ENCODE measurements at places on chromosomes 4 and X.
A peak's percentile ranks its signal among the peaks of the same experiment; 100 is the strongest.

DNA sequence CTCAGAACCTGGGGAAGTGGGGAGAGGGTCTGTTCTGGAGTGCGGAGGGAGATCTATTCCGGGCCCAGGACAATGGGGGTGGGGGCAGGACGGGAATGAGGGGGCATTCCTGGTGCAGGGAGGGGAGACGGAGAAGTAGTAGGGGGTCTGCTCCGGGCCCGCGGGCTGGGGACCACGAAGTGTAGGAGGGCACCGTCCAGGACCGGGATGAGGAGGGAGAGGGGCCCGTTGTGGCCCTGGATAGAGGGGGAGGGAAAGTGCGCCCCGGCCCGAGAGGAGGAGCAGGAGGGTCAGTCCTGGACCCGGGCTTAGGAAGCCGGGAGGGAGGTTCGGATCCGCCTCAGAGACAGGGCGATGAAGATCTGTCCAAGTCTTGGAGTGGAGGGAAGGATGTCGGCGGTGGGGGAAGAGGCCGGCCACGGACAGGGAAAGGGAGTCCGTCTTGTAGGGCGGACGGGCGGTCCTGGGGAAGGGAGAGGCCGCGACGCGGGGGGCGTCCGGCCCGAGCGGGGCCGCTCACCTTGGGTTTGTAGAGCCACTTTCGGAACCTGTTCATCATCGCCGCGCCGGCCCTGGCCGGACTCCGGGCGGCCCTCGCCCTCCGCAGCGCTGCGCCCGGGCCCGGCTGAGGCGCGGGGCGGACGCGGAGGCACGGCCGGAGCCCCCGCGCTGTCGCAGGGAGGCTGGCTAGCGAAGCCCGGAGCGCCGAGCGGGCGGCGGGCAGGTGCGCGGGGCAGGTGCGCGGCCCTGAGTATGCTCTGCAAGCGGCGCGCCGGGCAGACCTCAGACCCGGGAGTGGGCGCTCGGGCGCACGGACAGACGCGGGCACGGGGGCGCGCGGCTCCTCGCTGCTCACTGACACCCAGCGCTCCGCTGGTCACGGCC is at the start of gene ZFYVE28:
Gene ZFYVE28, minus strand, starts transcription at position 881 of the 885 bp plus-strand sequence. Its CDS starts 322 bp downstream, at position 559.
- H3K4me1 ChIP-seq: peaks cover 38% of the 10 kb centered on the region
- DNase-seq: peak; percentile 47
- H3K27me3 ChIP-seq: peaks cover 19% of the 10 kb centered on the region
- H3K4me3 ChIP-seq: peak within 1 kb of the TSS; percentile 66
- peak within 1 kb of the TSS; percentile 13 for H3K27ac ChIP-seq

DNA sequence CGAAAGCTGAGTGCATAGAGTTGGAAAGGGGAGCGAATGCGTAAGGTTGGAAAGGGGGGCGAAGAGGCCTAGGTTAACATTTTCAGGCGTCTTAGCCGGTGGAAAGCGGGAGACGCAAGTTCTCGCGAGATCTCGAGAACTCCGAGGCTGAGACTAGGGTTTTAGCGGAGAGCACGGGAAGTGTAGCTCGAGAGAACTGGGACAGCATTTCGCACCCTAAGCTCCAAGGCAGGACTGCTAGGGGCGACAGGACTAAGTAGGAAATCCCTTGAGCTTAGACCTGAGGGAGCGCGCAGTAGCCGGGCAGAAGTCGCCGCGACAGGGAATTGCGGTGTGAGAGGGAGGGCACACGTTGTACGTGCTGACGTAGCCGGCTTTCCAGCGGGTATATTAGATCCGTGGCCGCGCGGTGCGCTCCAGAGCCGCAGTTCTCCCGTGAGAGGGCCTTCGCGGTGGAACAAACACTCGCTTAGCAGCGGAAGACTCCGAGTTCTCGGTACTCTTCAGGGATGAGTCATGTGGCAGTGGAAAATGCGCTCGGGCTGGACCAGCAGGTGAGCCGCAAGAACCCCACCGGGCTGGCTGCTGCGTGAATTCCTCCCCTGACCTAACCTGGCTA is at the start of gene DDX3X:
Gene DDX3X, plus strand, starts transcription at position 419 of the 619 bp plus-strand sequence. Its CDS starts 91 bp downstream, at position 510.
- H3K36me3 ChIP-seq: no peaks in the 10 kb centered on the region
- DNase-seq: peak; percentile 87
- no peaks in the 10 kb centered on the region for H3K27me3 ChIP-seq
- peaks cover 13% of the 10 kb centered on the region for H3K4me1 ChIP-seq
- peak within 1 kb of the TSS; percentile 69 for H3K4me3 ChIP-seq
- H3K27ac ChIP-seq: peak within 1 kb of the TSS; percentile 96

DNA sequence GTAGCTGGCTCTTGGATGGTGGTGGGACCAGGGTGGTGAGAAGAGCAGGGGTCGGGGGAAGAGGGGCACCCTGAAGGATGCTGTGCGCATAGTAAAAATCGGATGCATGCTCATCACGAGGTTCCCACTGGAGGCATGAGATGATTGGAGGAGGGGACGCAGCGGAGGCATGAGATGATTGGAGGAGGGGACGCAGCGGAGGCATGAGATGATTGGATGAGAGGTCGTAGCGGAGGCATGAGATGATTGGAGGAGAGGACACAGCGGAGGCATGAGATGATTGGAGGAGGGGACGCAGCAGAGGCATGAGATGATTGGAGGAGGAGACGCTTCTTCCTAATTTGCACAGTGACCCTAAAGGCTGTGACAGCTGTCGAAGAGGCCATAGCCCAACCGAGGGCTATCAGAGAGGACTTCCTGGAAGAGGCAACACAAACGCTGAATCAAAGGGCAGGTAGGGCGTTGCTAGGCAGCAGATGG is 106.7 kb downstream of the ADRA2C start:
- no peaks in the 10 kb centered on the region for H3K36me3 ChIP-seq
- peaks cover 10% of the 10 kb centered on the region for H3K27me3 ChIP-seq

DNA sequence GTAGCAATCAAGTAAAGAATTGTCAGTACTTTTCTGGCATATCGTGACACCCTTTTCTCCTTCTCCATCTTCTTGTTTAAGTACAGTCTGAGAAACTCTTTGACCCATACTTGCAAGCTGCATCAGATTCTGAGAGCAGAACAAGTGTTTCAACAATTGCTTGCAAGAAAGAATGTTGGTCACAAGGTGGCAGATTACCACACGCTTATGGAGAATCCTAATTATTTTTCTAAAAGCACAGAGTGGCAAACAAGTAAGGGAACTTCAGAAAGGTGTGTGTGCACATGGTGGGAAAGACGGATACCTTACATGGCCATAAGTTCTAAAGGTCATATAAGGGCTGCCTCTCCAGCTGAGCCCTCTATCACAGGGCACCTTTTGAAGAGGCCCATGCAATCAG is 136.4 kb upstream of the FGF13 start:
- no peaks in the 10 kb centered on the region for H3K36me3 ChIP-seq
- no peak overlapping the region for H3K27ac ChIP-seq
- H3K4me3 ChIP-seq: no peak overlapping the region
- no peaks in the 10 kb centered on the region for H3K4me1 ChIP-seq
- DNase-seq: no peak
- H3K27me3 ChIP-seq: no peaks in the 10 kb centered on the region

GRCh38 chr4:150039274-150040127 is 38.7 kb upstream of the DCLK2 start:
- H3K36me3 ChIP-seq: no peaks in the 10 kb centered on the region
- H3K27me3 ChIP-seq: peaks cover 4% of the 10 kb centered on the region
- DNase-seq: no peak
- H3K4me3 ChIP-seq: no peak overlapping the region
- H3K4me1 ChIP-seq: no peaks in the 10 kb centered on the region

DNA sequence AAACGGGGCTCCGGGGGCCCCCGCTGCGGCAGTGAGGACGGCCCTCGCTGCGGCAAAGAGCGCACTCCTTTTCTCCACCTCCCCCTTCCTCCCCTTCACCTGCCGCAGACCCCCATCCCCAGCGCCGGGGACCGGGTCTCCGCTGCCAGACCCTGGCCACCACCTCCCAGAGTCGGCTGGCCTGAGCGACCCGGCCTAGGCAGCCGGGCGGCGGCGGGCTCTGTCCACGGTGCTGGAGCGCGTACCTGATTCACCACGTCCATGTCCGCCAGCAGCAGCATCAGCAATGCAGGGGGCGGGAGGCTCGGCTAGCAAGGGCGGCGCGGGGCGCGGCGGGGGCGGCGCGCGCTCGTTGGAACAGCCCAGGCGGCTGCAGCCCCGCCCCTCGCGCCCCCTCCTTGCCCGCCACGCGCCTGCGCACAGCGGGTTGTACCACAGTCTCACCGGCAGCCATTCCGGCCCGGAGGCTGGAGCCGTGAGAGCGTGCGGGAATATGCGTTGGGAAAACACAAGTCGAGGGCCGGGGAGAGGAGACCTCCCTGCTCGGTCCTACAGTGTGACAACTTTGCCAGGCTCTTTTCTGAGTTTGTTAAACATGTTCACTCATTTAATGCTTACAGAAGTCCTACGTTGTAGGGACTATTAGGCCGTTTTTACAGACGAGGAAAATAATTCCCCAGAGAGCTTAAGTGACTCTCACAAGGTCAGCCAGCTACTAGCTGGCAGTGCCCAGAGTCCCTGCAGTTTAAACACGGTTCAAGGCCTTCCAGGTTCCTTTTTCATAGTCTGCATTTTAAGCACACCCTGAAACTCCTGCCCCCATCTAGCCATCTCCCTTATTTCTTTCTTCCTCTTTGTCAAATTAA is at the start of gene SYP:
Gene SYP, minus strand, starts transcription at position 288 of the 866 bp plus-strand sequence. Its CDS starts 7 bp downstream, at position 281.
- no peaks in the 10 kb centered on the region for H3K27me3 ChIP-seq
- H3K27ac ChIP-seq: no peak within 1 kb of the TSS
- peak; percentile 84 for DNase-seq

GRCh38 chr4:152894673-152895072 is 41.5 kb upstream of the FHDC1 start:
- H3K27me3 ChIP-seq: no peaks in the 10 kb centered on the region
- H3K36me3 ChIP-seq: no peaks in the 10 kb centered on the region
- H3K4me1 ChIP-seq: no peaks in the 10 kb centered on the region
- no peak overlapping the region for H3K27ac ChIP-seq

GRCh38 chr4:186829740-186830449 is 106.2 kb upstream of the FAT1 start:
- H3K4me1 ChIP-seq: peaks cover 32% of the 10 kb centered on the region
- peak; percentile 90 for DNase-seq
- H3K4me3 ChIP-seq: no peak overlapping the region
- peak overlapping the region; percentile 87 for H3K27ac ChIP-seq
- no peaks in the 10 kb centered on the region for H3K36me3 ChIP-seq
- no peaks in the 10 kb centered on the region for H3K27me3 ChIP-seq

- DNase-seq: no peak
- H3K27ac ChIP-seq: peak overlapping the region; percentile 18
- H3K27me3 ChIP-seq: no peaks in the 10 kb centered on the region
- H3K4me3 ChIP-seq: no peak overlapping the region
- H3K36me3 ChIP-seq: peaks cover 4% of the 10 kb centered on the region
Observed at GRCh38 chr4:183240581-183241321, 79.3 kb downstream of the CLDN22 start.

- H3K27ac ChIP-seq: no peak overlapping the region
- peaks cover 11% of the 10 kb centered on the region for H3K4me1 ChIP-seq
- H3K27me3 ChIP-seq: no peaks in the 10 kb centered on the region
- peak; percentile 89 for DNase-seq
- H3K4me3 ChIP-seq: no peak overlapping the region
- H3K36me3 ChIP-seq: peaks cover 2% of the 10 kb centered on the region
Observed at GRCh38 chr4:151184523-151185458, 85.4 kb downstream of the RPS3A start.

GRCh38 chr4:98484031-98484430 is 174.4 kb downstream of the TSPAN5 start:
- H3K4me3 ChIP-seq: no peak overlapping the region
- no peaks in the 10 kb centered on the region for H3K27me3 ChIP-seq
- DNase-seq: peak; percentile 24
- peaks cover 22% of the 10 kb centered on the region for H3K4me1 ChIP-seq
- no peaks in the 10 kb centered on the region for H3K36me3 ChIP-seq

DNA sequence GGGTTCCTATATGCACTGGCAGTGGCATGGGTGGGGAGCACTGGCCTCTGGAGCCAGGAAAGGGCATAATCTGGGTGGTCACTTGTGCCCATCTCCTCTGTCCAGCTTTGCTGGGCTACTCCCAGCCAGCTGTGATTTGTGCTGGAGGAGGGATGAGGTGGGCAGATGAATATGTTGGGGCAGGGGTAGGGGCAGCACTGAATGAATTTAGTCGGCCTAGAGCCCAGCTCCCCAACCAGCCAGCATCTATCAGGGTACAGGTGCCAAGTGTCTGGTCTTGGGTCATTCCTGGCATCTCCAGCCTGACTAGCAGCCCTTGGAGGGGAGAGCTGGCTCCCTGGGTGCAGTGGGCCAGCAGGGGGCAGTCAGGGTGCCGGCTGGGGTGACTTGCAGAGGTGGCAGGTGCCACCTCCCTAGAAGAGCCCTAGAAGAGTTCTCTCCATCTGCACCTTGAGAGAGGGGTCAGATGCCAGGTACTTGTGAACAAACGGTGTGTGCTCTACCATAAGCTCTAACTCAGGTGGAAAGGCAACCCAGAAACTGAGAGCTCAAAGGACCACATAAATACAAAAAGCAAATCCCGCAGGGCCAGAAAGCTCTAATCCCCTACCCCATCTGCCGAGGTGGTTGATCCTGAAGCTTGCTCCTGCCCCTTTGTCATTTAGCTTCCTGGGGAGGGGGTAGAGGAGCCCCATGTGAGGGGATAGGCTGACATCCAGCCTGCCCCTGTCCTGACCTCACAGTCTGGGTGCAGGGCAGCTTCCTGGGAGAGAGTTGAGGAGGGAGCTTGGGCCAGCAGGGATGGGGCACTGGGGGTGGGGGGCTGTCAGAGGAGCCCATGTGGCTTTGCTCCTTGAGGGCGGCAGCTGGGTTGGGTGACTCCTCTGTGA is 2.2 kb downstream of the SORCS2 start:
- H3K36me3 ChIP-seq: no peaks in the 10 kb centered on the region
- no peak overlapping the region for H3K4me3 ChIP-seq
- no peak overlapping the region for H3K27ac ChIP-seq
- no peak for DNase-seq
- no peaks in the 10 kb centered on the region for H3K4me1 ChIP-seq
- H3K27me3 ChIP-seq: peaks cover 39% of the 10 kb centered on the region

DNA sequence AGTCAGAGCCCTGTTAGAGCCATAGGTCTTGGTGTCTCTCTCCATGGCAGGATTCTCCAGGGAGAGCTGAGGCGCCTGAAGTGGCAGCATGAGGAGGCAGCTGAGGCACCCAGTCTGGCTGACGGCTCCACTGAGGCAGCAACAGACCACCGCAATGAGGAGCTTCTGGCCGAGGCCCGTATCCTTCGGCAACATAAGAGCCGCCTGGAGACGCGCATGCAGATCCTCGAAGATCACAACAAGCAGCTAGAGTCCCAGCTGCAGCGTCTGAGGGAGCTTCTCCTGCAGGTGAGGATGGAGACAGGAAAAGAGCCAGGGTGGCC is 32.9 kb downstream of the TAF7L start:
- no peak overlapping the region for H3K4me3 ChIP-seq
- no peaks in the 10 kb centered on the region for H3K36me3 ChIP-seq

GRCh38 chr4:76563454-76564122 is 128.6 kb downstream of the SHROOM3 start:
- no peak overlapping the region for H3K4me3 ChIP-seq
- H3K4me1 ChIP-seq: peaks cover 6% of the 10 kb centered on the region
- no peak overlapping the region for H3K27ac ChIP-seq
- no peak for DNase-seq

GRCh38 chr4:930028-930551 is 2.0 kb downstream of the GAK start:
- peaks cover 9% of the 10 kb centered on the region for H3K4me1 ChIP-seq
- H3K36me3 ChIP-seq: peaks cover 2% of the 10 kb centered on the region
- H3K27me3 ChIP-seq: no peaks in the 10 kb centered on the region
- H3K27ac ChIP-seq: no peak overlapping the region
- H3K4me3 ChIP-seq: no peak overlapping the region
- no peak for DNase-seq

Measured in endothelial cell of umbilical vein (primary cell).